ENCODE measurements at places on chromosomes 6 and 20.

DNA sequence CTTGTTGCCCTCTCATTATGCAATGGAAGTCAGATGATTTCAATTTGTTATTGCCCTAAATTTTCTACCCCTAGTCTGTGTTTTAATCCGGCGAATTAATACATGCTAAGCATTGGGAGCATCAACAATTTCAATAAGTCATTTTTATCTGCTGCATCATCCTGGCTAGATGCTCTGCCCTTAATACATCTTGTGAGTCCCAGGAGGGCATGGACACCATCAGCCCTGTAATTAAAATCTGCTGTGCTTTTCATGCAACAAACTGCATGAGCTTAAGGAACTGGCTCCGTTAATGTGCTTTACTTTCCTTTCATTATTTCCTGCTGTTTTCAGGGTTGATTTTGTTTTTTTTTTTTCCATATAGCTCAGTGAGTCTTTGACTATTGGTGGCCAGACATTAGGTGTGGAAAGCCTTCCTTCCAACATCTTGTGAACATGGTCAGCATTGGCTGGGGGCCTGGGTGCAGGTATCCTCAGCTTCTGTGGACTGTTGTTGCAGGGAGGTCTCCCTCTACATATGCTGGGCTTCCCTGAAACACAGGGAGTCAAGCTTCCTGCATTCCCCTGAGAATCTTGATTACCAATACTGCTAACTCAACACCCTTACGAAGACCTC is 8.5 kb upstream of the PBOV1 start:
- DNase-seq: no peak

GRCh38 chr6:39891976-39892375 is 42.3 kb downstream of the MOCS1 start:
- DNase-seq: no peak

- DNase-seq: no peak
Measured at GRCh38 chr6:83853178-83854000, at the start of gene RIPPLY2. Gene RIPPLY2 (plus strand): TSS chr6:83853360. CDS start chr6:83853417, 57 bp downstream.

GRCh38 chr6:149052350-149053106 is 265.0 kb upstream of the TAB2 start:
- DNase-seq: peak; percentile 19

DNA sequence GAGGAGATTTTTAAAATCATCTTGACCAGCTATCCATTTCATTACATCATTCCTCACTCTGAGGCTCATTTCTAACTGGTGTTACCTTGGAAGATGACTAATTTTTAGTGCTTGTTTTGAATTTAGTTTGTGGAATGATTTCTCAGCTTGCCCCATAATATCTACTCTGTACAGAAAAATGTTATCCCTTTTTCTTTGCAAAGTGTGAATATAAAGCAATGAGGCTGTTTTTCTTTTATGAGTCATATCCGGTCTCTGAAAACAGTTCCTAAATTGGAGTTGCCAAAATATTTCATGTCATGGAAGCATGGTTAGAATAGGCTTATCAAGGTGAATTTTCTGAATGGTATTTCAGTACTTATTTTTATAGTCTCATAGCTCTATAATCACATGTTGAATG is 43.8 kb downstream of the FUT9 start:
- DNase-seq: peak; percentile 28

GRCh38 chr6:148041546-148041945 is 301.1 kb upstream of the SASH1 start:
- no peak for DNase-seq

GRCh38 chr6:112877134-112878100 is 530.3 kb downstream of the RFPL4B start:
- peak; percentile 37 for DNase-seq

DNA sequence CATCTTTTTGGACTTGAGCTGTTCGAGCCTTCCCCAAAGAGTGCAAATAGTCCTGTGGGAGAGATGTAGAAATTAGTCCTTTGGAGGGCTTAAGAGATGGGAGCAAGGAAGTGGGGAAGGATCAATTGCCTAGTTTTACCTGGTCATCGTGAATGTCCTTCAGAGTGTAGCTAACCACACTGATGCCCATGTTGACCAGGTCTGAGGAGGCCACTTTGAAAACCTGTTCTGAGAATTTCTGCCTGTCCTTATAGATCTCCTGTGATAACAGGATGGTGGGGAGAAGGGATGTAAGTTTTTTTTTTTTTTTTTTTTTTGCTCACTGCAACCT is 2.0 kb downstream of the FLOT1 start:
- DNase-seq: no peak

DNA sequence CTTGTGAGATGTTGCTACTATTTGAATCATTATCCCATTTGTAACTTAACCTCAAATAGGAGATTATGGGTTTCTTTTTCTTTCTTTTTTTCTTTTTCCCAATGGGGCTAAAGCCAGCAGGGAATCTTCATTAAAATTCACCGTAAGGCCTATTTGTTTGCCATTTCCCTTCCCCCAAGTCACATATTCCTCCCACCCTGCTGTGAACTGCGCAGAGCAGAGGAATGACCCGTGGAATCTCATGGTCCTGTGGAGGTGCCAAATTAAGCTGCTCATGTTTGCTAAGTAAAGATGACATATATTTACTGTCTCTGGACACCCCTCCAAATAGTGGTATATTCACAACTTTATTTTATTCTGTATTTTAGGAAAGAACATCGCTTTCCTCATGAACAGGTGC is 699.3 kb downstream of the RNF144B start:
- no peak for DNase-seq

DNA sequence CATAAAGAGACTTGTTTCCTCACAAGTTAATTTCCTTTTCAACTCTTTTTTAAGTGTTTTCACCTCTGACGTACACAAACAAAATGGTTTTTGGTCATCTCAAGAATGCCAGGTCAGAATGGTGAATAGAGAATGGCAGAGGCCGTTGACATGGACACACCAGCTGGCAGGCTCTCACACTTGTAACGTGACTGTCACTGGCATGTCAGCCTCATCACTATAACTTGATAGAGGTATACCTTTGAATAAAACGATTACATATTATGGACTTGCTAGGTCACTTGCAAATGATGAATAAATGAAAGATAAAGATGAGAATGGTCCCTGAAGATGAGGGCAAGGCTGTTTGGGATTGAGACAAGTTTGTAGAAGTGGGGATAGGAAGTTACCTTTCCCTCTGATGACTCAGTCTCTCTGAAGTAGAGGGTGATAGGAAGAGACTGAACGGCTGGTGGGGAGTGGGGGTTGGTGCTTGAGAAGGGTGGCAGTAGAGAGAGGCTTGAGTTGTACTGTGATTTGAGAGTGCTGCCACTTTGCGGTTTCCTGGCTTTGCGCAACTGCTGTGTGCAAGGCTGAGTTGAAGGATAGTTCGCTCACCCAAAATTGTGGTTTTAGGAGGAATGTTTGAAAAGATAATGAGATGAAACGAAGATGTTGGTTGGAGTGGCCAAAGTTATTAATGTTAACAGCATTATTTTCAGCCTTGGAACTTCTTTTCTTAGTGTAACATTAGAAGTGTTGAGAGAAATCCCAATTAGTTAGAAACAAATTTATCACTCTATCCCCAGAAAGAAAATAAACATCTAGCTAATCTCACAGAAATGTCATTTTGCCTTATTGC is 30.3 kb downstream of the TBPL1 start:
- peak; percentile 98 for DNase-seq

DNA sequence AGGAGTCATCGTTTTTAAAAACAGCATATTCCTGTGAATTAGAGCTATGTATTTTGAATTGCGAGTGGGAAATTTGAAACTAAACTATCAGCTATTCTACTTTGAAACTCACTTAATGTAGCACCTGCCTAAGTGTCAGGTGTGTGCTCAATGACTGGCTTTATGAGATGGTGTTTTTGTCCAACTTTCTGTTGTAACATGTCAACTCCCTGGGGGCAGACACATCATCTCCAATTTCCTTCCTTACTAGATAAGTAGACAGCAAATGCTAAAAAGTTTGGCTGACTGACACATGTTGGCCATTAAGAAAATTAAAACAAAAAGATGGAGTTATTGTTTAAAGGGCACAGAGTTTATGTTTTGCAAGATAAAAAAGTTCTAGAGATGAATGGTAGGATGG is 226.9 kb downstream of the TFAP2B start:
- no peak for DNase-seq

DNA sequence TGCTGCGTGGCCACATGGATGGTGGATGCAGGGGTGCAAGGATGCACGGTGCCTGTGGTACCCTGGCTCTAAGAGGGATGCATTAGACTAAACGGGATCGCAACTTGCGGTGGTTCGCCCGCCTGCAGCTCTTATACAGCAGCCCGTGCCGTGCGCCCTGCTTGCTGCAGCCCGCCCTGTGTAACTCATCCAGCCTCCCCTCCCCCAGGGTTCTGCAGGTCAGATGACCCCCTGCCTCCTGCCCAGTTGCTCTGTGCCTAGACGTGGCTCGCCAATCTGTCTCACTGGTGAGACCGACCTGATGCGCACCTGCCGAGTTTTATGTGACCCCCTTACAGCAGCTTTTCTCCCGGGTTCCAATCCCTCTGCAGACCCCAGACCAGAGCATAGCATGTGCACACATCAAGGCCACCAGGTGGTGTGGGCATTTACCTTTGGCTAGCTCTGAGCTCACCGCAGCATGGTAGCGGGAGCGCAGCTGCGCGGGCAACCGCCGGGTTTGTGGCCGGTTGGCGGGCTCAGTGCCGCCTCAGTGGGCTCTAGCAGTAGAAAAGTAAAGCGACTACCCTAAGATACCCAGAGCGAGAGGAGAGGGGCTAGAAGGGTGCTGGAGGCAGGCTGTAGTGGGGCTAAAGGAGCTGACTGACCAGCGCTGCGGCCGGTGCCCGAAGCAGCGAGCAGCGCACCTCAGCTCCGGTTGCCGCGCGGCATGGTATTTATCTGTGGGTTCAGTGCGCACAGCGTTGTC is 693 bp upstream of the GNAS-AS1 start:
- no peak for DNase-seq

DNA sequence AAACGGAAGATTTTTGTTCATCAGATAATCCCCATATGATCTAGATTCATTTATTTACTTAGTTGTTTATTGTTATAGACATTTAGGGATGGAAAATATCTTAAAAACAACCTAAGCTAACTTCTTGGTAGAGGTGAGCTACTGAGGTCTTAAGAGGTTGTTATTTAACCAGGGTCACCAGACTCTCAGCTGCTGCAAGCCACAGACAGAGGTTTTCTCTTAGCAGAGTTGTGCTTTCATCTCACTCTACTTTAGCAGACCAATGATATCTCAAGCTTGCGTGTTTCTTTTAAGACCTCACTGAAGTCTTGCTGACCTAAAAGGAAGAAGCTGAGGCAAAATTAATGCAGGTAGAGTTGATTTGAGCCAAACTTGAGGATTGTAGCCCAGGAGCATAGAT is 43.6 kb downstream of the NCOA7 start:
- DNase-seq: peak; percentile 23

DNA sequence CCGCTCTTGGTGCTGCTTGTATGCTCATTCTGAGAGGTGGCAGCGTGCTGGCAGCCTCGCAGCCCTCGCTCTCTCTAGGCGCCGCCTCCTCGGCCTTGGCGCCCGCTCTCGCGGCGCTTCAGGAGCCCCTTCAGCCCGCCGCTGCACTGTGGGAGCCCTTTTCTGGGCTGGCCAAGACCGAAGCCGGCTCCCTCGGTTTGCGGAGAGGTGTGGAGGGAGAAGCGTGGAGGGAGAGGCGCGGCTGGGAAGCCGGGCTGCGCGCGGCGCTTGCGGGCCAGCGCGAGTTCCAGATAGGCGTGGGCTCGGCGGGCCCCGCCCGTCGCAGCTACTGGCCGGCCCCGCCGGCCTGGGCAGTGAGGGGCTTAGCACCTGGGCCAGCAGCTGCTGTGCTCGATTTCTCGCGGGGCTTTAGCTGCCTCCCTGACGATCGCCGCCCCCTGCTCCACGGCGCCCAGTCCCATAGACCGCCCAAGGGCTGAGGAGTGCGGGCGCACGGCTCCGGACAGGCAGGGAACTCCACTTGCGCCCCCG is 19.5 kb upstream of the FAM8A1 start:
- DNase-seq: no peak

- no peak for DNase-seq
Measured at GRCh38 chr6:14595751-14596150, 478.2 kb downstream of the CD83 start.

DNA sequence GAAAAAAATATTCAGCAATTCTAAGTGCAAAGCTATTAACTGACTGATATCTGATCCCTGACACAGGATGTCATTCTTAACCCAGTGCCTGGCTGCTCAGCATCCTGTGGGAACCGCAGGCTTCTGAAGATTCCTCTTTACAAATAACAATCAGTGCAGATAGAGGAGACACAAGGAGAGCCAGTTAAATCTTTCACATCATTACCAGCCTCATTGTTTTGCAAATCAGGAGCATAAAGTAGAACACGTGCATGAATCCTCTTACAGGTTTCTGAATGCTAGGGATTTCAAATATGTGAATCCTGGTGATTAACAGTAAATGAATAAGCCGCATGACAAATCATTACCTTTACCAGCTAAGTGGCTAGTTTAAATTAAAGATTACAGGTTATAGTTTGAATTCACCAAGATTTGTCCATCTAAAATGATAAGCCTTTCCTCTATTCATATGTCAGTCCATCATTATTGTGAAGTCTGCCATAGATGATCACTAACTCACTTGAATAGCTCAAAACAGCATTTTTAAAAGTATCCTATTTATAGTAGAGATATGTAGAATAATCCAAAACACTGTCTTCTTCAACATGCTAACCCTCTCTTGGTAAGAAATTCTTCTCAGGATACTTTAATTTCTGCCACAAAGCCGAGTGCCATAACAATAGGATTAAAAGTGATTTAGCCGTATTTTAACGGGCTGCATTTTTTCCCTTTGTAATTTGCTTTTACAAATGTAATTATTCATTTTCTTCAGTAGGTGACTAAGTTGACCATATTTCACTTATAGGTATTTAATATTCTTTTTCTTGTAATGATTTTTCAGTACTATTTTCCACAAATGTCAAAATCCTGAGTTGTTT is 367.3 kb upstream of the EPHA7 start:
- peak; percentile 37 for DNase-seq

GRCh38 chr6:25034431-25034921 is 98.7 kb upstream of the RIPOR2 start:
- DNase-seq: peak; percentile 73

DNA sequence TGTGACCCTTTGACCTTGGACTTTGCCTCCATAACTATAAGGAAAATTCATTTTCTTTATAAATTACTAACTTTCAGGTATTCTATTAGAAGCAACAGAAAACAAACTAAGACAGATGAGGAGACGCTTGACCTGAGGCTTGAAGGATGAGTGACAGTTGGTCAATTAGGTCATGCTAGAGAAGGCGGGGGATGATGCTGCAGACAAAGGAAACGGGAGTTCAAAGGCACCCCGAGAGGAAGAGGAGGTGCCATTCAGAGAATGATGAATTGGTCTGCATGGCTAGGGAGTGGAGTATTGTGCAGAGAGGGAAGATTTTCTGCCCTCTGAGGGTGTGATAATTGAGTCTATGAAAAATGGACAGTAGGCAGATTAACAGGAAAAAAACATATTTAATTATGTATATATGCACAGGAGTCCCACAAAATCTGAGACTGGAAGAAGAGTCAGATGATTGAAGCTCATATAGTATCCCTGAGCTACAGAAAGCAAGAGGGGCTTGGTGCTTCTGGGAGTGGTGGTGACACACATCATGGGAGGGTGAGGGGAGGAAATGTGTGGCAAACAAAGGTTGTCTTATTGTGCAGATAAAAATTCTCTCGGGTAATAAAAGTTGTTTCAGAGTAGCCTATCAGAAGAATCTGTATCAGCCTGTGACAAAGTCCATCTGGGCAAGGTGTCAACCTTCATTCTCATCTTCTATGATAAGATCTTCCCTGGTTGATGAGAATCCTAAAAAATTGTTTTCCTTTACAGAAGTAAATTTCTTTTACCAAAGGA is 20.4 kb upstream of the FUCA2 start:
- no peak for DNase-seq

- no peak for DNase-seq
Measured at GRCh38 chr6:158506601-158507000, 53.3 kb upstream of the TMEM181 start.

GRCh38 chr6:25971187-25971821 is 8.7 kb downstream of the TRIM38 start:
- peak; percentile 80 for DNase-seq
